ENCODE measurements at places on chromosomes 6 and 20. TPM values are rescaled to one million over a fixed set of nuclear protein-coding genes. Genes with fewer than 3 reads are reported as not detected.

The RSPO4 gene
- not detected for total RNA-seq

The MUCL3 gene
- total RNA-seq: not detected

The MTO1 gene
- total RNA-seq: 48.0 TPM

The GGTLC1 gene
- total RNA-seq: not detected

The PREP gene
- total RNA-seq: 46.3 TPM

The BPI gene
- not detected for total RNA-seq

The DST gene
- 6.4 TPM for total RNA-seq

The MRPL14 gene
- 54.4 TPM for total RNA-seq

The RPP40 gene
- 6.9 TPM for total RNA-seq

The WFDC10B gene
- not detected for total RNA-seq

The C6orf132 gene
- total RNA-seq: 0.05 TPM

The SAMD3 gene
- 72.3 TPM for total RNA-seq

The F13A1 gene
- total RNA-seq: not detected

The PLA2G7 gene
- total RNA-seq: not detected

The LY6G5C gene
- total RNA-seq: 5.4 TPM

The CSNK2A1 gene
- 127 TPM for total RNA-seq

The SEMG1 gene
- total RNA-seq: not detected

The TSBP1 gene
- not detected for total RNA-seq

The CRISP3 gene
- total RNA-seq: not detected

The PRR18 gene
- total RNA-seq: not detected

The PHF3 gene
- total RNA-seq: 45.2 TPM

The SPDEF gene
- not detected for total RNA-seq
